ENCODE measurements at places on chromosomes 12 and 14.

- no peak for DNase-seq
These were observed 314.2 kb upstream of the RGS6 start for GRCh38 chr14:71618047-71618446.

DNA sequence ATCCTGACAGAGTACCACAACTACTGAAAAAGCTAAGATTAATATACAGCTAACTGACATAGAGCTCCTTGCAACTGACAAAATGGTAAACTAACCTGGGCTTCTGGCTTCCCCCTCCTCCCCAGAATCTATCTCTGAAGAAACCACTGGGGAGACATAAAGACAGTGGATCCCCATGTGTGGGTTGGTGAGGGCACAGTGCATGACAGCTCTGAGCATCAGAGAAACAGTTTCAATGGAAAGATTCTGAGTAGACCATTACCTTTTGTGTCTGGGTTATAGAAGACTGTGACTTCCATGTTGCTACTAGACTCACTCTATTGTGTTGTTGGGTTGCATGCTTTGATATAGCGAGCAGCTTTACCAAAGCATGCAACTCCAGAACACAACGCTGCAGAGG, 247.4 kb downstream of the EFCAB11 start:
- no peak for DNase-seq

- DNase-seq = peak; percentile 15
These were observed 507 bp downstream of the BAZ2A start for GRCh38 chr12:56629459-56630179.

GRCh38 chr14:81946834-81947798, 413.5 kb upstream of the SEL1L start:
- no peak for DNase-seq

DNA sequence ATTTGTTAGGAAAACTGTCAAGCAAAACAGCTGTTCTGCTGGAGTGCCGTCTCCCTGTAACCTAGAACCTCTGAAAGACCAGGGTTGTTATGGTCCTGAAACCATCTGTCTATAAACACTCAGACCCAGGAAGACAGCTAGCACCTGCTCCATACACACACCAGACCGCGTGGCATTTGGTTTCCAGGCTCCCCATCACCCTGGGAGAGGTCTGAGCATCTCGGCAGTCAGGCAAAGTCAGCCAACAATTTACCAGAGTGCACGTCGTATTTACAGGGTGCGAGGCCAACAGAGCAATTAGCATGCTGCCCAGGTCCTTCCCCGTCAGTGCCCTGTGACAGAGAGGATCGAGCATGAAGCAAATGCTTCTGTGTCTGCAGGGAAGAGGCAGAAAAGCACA, 272.5 kb downstream of the SLC15A4 start:
- DNase-seq = no peak

Data from myocyte (in vitro differentiated cells).